ENCODE measurements at places on chromosomes 12 and 14.
A peak's percentile ranks its signal among the peaks of the same experiment; 100 is the strongest.

- no peak for DNase-seq
Measured at GRCh38 chr12:124379379-124379937, 84.6 kb downstream of the RFLNA start.

GRCh38 chr12:109737126-109737525 is 23.5 kb downstream of the FAM222A start:
- DNase-seq = no peak

- DNase-seq = no peak
Measured at GRCh38 chr12:49388682-49389386, 21.6 kb downstream of the SPATS2 start.

- DNase-seq = no peak
Measured at GRCh38 chr14:100294213-100294962, 11.9 kb downstream of the SLC25A29 start.

DNA sequence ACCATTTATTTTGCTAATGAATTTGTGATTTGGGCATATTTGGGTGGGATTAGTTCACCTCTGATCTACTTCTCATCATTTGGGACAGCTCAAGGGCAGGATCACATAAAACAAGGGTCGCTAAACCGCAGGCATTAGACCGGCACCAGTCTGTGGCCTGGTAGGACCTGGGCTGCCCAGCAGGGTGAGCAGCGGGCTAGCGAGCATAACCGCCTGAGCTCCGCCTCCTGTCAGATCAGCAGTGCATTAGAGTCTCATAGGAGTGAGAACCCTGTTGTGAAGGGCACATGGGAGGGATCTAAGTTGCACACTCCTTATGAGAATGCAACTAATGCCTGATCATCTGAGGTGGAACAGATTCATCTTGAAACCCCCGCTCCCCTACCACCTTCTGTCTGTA is 785.3 kb downstream of the TRHDE start:
- no peak for DNase-seq

DNA sequence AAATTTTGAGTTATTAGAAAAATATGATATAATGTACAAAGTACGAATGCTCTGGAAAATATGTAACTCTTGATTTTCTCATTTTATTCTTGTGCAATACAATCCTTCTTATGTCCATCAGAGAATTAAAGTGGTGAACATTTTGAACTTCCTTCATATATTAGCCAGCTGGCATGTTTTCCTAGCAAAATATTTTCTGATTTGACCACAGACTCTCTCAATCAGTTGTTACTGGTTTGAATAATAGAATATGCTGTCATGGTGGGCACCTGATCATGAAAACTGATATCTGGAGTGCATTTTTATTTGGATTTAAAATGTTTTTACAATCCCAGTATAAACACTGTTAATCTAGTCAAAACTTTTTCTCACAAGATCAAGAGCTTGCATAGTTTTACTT is 24.2 kb downstream of the PARPBP start:
- DNase-seq = no peak

DNA sequence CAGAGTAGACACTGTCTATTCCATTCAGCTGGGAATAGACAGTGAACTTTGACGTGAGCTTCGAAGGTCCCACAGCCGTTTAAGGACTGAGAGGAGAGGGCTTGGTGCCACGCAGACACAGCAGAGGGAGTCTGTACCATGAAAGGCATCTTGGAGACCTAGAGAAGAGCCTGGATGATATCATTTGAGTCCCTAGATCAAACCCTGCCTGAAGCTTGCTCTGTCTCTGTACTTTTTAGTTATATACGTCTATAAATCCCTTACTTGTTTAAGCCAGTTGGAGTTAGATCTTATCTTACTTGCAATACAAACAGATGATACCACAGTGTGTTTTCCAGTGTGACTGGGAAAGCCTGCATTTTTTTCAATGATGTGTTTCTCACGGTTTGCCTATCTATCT is 128.9 kb upstream of the RTL1 start:
- DNase-seq = no peak

DNA sequence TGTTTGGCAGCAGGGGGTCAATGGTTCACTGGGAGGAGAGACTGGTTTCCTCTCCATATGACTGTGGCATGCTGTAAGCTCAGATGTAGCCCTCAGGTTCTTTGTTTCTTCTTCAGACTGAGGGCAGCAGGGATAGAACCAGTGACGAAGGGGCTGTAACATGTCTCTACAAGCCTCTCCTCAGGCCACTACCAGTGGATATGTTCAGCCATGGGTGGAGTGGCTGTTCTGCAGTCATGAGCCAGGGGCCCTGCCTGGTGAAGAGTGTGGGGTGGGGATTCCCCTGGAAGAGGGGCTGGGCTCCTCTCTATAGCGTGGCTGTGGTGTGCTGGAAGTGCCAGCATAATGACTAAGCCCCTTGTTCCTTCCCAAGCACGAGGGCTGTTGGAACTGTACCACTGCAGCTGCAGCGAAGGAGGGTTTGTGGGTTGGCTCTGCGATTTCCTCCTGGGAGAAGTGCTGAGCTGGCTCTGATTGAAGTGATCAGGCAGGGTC is 55.8 kb downstream of the CMAS start:
- peak; percentile 42 for DNase-seq

DNA sequence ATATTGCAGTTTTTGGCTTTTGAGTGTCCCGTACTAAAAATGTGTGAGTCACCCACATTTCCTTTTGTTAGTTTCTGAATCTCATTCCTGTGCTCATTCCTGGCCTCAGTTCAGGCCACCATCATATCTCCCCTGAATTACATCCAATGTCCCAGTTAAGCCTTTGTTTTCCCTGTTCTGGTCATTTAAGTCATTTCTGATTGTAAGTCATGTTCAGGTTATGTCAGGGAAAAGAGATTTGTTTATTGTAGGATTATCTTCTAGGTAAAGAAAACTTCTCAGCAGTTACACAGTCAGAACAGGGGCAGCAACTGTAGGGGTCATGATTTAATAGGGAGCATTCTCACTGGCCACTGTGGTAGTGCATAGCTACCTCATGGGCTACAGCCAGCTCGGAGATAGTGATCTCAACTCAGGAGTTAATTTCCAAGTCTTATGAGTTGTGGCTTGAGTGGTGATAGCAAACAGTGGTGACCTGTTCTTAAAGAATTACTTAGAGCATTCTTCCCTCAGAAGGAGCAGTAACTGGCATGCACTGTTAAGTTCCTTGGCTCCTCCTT is 6.7 kb downstream of the DDX47 start:
- DNase-seq = peak; percentile 96

DNA sequence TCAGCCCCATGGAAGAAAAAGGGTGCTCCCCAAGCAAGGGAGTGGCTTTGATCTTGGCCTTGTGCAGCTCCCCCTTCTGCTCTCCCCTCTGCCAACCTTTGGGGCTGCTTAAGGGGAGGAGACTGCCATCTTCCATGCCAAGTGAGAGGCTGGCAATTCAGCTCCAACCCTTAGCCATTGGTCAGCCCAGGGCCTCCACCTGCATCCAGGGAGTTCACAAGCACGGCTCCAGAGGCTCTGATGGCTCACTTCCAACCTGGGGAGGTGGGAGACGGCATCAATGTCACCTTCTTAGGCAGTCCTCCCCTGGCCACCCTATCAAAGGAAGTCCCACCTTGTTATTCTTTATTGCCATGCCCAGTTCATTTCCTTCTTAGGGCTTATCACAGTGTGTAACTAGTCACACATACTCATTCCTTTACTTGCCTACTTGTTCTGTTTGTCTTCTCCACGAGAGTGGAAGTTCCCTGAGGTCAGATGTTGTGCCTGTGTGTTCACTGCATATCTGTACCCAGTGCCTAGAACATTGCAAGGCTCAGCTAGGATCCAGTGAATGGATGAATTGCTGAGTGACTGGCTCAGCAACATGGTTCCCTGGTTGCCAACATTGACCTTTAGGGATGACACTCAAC is 5.0 kb downstream of the HDAC7 start:
- no peak for DNase-seq

- DNase-seq = no peak
Measured at GRCh38 chr14:68807148-68807600, 14.3 kb upstream of the ZFP36L1 start.

- no peak for DNase-seq
Measured at GRCh38 chr14:35202195-35202594, 79.8 kb downstream of the PRORP start.
